ENCODE measurements at places on chromosomes 2 and 18. TPM values are rescaled to one million over a fixed set of nuclear protein-coding genes. Genes with fewer than 3 reads are reported as not detected.

Gene FAHD2B
- total RNA-seq = 5.7 TPM

Gene MYO7B
- total RNA-seq = 50.4 TPM

Gene CFAP65
- total RNA-seq = not detected

DNA sequence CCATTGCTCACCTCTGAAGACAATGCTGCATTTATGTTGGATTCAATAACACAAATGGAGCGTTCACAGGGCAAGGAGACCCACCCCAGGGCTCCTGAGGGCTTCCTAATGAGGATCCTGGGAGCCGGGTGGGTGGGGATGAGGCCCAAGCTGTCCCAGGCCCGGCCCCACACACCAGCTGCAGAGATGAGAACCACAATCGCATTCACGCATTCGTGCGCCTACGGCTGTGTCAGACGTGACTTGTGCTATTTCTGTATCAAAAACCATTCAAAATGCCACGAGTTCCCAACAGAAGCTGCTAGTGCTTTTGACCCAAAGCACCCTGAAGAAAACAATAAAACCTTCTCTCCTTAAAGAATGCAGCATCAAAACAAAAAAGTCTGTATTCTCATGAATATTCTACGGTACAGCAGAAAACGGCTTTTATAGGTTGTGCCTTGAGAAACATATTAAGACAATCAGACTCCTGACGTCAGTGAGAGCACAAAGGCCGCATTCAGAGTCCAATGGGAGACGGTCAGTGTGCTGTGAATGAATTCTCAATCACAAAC, 205.4 kb downstream of the HDAC4 start:
- H3K27ac ChIP-seq = no peak overlapping the region
- H3K4me1 ChIP-seq = peaks cover 18% of the 10 kb centered on the region

DNA sequence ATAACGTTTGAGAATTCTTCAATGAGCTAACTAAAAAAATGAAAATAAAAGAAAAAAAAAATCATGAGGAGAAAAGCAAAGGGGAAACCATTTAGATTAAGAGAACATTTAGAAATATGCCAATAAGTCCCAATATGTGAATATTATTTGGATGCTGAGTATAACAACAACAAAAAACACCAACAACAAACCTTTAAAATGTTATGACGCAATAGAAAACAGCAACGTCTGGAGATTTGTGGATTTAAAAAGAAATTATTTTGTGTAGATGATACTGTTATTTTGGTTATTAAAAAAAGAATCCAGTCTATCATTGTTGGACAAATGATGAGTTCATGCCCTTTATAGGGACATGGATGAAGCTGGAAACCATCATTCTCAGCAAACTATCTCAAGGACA, 417.2 kb downstream of the LRRTM4 start:
- H3K4me1 ChIP-seq = no peaks in the 10 kb centered on the region
- H3K36me3 ChIP-seq = no peaks in the 10 kb centered on the region
- DNase-seq = no peak
